Stimulated activated CD4-positive, alpha-beta T cell treated with anti-CD3 and anti-CD28 coated beads, Interleukin-12 subunit alpha, Interleukin-12 subunit beta, amount 100 ng/mL, for 24 hours (primary cell): ENCODE measurements at places on chromosomes 12 and 14.
A peak's percentile ranks its signal among the peaks of the same experiment; 100 is the strongest.

- no peak for DNase-seq
These were observed 214.2 kb upstream of the KRR1 start for GRCh38 chr12:75725521-75726111.

- no peak for DNase-seq
These were observed 47.2 kb upstream of the KTN1 start for GRCh38 chr14:55532645-55533344.

GRCh38 chr12:55940065-55940732 is 9.2 kb downstream of the DGKA start:
- peak; percentile 82 for DNase-seq

DNA sequence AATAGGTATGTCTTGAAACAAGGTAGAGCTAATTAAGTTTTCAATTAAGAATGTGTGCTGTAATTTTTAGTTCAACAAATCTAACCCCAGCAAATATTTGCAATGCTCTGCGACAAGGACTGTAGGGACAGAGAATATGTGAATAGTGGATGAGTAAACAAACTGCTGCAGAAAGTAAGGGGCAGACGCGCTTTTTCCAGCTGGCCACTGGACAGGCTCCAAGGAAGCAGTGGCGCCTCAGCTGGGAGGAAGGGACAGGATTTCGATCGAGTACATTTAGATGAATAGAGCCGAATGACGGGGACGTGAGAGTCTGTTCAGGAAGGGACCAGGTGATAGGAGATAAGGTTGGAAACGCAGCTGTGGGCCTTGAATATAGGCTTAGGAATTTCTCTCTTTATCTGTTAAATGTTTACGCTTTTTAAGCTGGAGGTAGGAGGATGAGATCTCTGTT is 69.3 kb downstream of the ELK3 start:
- DNase-seq = no peak

DNA sequence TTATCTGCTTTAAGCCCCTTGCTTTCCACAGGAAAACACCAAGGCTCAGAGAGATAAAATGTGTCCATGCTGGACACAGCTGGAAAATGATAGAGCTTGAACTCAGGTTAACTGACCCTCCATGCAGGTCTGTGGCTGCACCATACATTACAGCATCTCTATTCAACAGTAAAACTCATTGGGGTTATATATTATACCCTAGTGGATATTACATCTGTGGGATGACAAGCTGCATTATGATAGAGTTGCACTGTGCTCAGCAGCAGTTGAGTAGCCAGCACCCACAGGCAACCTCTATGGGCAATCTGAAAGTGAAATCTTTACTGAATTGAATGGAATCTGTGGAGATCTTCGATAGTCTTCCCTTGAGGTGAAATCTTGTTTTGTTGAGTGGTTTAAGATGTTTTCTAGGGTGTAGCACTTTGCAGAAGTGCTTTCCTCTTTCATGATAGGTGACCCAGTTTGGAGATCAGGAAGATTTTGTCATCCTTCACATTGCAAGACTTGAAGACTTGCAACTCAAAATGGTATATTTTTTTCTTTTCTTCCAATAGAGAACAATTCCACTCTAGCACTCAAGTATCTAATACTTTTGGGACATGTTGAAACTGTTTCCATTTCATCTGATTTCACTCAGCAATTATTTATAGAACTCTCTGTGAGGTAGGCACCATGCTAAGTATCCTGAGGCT is 389.2 kb downstream of the RAD51B start:
- no peak for DNase-seq
